ENCODE measurements at places on chromosomes 3 and 15. TPM values are rescaled to one million over a fixed set of nuclear protein-coding genes. Genes with fewer than 3 reads are reported as not detected.
A peak's percentile ranks its signal among the peaks of the same experiment; 100 is the strongest.

CDHR4 gene
- not detected for total RNA-seq

GRCh38 chr3:37833302-37834186 is 28.1 kb upstream of the CTDSPL start:
- DNase-seq, result no peak

HYPK gene
- 13.5 TPM for total RNA-seq

GRCh38 chr15:69444686-69445085 is 7.9 kb upstream of the RPLP1 start:
- no peak for DNase-seq

DNA sequence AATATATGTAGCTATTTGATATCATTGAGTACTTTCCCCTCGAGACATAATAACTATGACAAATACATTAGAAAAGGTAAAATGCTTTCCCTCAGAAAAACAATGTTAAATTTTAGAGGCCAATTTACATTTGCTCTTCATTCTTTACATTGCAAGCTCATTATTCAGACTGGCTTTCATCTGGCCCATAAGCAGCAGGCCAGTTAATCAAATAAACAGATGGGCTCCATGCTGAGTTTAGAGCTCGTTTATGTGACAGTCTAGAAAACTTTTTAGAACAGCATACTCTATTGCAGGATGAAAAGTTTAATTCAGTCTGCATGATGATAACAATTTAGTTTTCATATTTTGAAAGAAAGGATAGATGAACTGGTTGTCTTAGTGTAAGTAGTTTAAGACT is 150.6 kb downstream of the DUT start:
- peak; percentile 37 for DNase-seq

GRCh38 chr15:100902436-100903167 is 16.6 kb upstream of the LRRK1 start:
- DNase-seq, result peak; percentile 69

SLC28A1 gene
- not detected for total RNA-seq

CPN2 gene
- total RNA-seq, result 0.37 TPM

DNA sequence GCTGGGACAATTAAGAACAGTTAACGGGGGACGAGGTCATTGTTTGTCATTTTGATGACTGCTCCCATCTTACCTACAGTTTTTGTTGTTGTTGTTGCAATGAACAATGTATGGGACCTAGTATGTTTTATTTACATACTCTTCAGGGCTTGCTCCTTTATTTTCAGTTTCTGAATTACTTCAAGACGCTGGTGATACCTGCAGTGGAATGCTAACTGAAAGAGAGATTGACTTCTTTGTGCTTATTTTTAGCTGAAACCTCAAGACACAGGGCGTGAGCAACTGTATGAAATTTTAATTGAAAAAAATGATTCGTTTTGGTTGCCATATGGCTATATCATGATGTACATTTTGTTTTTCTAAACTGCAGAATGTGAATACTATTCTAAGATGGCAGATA is 297.9 kb downstream of the EDEM1 start:
- DNase-seq, result no peak

ABHD6 gene
- total RNA-seq, result 6.8 TPM

DNA sequence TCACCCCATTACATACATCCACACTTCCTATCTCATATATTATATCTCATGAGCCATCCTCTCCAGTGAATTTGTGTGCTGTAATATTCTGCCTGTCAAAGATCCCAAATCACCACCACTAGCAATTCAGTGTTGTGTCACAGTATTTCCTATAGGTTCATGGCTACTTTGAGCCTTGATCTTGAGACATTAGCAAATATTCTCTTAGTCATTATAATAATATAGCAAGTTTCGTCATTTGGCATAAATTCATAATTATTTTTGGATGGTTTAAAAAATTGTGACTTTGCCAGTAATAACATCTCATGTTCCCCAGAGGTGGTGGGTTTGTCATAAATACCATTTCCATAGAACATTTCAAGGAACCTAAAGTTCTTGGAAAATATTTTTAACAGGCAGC is 47.7 kb downstream of the CMSS1 start:
- DNase-seq, result no peak

- DNase-seq, result peak; percentile 71
Measured at GRCh38 chr15:73608941-73609340, 24.2 kb downstream of the NPTN start.

MESP2 gene
- 0.21 TPM for total RNA-seq

GCHFR gene
- total RNA-seq, result 2.8 TPM

GRCh38 chr3:56219894-56220805 is 248.1 kb downstream of the ERC2 start:
- no peak for DNase-seq
